ENCODE measurements at places on chromosomes 2 and 18.

DNA sequence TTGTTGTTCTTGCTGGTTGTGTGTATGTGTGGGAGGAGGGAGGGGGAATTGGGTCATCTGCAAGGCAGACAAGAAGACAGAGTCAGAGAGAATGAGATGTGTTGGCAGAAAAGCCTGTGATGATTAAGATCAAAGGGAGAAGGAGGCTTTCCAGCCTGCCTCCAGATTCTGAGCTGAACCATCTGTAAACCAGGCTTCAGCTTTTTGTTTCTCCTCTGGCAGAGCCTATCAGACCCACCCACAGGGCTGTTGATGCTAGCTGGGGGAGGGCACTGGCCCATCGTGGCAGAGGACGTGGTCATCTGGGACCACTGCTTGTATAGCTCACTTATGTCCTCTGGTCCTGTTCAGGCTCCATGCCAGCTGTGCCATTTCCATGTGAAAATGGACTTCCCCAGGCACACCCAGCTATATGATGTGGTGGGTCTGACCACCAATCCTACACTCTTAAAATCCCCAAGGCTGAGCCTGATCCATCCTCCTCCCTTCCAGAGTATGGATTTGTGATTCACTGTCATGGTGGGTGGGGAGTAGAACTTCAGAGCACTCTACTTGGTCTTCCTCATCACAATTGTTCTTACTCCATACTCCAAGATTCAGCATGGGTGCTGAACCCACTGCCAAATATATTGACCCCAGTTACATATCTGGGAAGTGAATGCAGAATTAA lies 27.8 kb upstream of the COL6A3 start:
- no peak for DNase-seq

DNA sequence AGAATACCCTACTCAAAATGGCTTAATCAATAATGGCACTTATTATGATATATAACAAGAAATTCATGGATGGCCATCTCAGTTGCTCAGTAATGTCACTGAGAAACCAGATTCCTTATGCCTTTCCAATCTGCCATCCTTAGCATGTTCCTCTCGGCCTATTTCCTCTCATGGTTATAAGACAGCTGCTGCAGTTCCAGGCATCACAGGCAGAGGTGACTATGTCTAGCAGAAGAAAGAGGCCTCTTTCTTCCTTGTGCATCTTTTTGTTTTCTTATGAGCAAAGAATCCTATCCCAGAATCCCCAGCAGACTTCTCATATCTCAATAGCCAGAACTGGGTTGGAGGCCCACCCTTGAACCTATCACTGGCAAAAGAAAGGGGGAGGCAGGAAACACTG lies 310.6 kb upstream of the SPRED2 start:
- DNase-seq: no peak

DNA sequence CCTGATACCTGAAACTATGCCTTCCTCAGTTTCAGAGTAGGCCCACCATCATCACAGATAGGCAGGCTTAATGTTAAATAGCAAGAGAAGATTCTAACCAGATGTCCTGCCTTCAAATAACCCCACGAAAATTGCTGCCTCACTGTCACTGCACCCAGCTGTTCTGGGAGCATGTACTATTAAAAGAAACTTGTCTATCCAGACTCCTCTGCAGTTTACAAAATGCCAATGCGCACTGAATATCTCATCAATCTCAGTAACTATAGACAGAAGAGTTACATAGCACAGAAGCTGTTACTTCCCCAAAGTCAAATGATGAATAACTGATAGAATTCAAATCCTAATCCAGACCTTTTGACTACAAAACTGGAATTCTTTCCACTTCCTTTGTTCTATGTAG lies 43.9 kb downstream of the WDR75 start:
- DNase-seq: no peak

GRCh38 chr2:96400049-96401000 lies 64.8 kb downstream of the NCAPH start:
- no peak for DNase-seq

GRCh38 chr2:124482044-124482443 lies 457.0 kb downstream of the CNTNAP5 start:
- DNase-seq: no peak

- DNase-seq: no peak
Measured at GRCh38 chr2:117087535-117088291, 726.8 kb upstream of the DDX18 start.

GRCh38 chr2:222548992-222549391 lies 106.9 kb downstream of the FARSB start:
- no peak for DNase-seq

- no peak for DNase-seq
Measured at GRCh38 chr18:54880395-54881105, 52.3 kb downstream of the RAB27B start.

GRCh38 chr18:29928081-29928480 lies 1114.5 kb downstream of the DSC3 start:
- DNase-seq: no peak

GRCh38 chr2:42567364-42567763 lies 1.1 kb upstream of the MTA3 start:
- no peak for DNase-seq

DNA sequence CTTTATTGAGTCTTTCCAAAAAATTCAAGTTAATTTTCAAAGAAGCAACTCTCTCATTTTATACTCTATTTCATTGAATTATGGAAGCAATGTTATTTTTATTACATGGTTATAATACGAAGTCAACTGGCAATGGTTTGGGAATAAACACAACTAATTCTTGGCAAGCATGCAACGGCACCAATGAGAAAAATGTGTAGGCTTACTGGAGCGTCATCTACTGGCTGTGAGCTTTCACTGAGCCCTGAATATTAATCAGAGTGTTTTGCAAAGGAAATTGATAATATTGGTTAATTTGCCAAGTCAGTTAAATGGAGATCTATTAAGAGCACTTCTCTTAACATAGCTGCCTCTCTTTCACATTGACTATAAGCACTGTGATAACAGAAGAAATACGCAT lies 163.9 kb downstream of the IKZF2 start:
- no peak for DNase-seq

DNA sequence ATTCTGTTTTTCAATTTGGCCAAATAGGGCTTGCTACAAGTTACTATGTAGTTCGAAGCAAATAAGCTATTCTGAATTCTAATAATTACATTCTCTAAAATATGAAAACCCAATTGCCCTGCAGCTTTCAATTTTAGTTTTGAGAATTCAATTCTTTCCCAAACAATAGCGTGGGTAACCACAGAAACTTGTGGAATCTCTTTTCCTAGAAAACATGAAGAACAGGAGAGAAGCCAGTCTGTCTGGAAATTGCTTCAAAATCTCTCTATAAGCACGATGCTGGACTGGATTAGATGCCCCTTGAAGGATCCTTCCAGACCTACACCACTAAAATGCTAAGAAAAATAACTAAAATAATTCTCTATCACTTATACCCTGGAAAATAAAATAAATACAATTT lies 115.0 kb downstream of the THADA start:
- no peak for DNase-seq

- no peak for DNase-seq
Measured at GRCh38 chr2:159063677-159064076, 95.2 kb downstream of the TANC1 start.

Measured in left renal pelvis (tissue), 4 donors.